ENCODE measurements at places on chromosomes 7 and 10.

DNA sequence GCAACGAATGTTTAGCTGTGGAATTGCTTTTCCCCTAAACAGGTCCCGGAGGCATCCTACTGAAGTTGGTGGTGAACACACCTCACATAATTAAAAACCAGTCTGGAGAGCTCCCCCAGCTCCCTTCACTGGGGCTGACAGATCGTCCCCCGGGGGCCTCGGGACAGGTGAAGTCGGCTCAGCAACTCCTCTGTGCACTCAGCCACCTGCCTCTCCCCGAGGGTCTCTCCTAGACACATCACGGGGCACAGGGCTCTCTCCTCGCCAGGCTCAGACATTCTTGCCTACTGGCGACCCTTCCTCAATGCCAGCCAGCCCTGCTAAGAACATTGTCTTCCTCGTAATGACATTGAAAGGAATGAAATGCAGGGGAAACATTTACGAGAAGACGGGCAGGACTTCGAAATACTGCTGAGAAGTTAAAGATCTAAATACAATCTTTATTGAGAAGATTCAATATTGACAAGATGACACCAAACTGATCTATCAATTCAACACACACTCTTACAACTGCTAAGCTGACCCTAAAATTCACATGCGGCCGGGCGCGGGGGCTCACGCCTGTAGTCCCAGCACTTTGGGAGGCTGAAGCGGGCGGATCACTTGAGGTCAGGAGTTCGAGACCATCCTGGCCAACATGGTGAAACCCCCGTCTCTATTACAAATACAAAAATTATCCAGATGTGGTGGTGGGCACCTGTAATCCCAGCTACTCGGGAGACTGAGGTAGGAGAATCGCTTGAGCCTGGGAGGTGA is 88.1 kb upstream of the DNAAF5 start:
- no peak for DNase-seq

DNA sequence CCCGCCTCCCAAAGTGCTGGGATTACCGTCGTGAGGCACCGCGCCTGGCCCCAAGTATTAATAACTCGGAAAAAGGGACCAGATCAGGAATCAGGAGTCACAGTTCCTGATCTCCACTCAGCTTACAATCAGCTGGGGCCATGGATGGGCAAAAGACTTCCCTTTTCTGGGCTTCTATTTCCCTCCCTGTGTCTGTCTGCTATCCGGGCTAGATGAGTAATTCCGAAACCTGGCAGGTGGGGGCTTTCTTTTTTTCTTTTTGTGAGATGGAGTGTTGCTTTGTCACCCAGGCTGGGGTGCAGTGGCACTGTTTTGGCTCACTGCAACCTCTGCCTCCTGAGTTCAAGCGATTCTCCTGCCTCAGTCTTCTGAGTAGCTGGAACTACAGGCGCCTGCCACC is 11.6 kb downstream of the RPS24 start:
- DNase-seq: no peak

GRCh38 chr7:20216406-20217036 is 663 bp downstream of the MACC1 start:
- DNase-seq: no peak

DNA sequence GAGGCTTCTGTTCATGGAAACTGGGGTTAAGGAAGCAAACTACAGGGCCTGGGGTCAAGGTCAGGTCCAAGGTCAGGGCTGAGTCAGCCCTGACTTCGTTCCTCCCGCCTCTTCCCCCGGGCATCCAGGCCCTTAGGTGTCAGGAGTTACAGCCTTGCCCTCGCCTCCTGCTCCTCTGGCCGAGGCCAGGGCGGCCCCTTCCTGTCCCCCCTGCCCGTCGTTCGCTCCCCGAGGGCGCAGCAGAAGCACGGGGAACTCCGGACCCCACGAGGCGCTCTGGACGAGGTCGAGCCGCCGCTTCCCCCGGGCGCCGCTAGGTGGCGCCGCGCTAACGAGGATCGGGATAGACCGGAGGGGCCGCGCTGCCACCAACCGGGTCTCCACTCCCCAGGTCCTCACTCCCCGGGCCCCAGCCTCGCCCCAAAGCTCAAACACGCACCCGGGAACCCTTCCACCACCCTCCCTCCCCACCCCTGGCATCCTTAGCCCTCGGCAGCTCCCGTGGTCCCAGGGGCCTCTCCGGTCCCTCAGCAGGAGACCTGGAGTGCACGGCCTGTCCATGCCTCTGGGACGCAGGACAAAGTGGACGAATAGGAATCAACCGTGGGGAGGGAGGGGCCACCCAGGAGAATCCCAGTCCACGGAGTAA is 59.2 kb upstream of the MYL10 start:
- DNase-seq: peak; percentile 43

GRCh38 chr7:85289279-85289678 is 102.4 kb upstream of the SEMA3D start:
- DNase-seq: no peak

DNA sequence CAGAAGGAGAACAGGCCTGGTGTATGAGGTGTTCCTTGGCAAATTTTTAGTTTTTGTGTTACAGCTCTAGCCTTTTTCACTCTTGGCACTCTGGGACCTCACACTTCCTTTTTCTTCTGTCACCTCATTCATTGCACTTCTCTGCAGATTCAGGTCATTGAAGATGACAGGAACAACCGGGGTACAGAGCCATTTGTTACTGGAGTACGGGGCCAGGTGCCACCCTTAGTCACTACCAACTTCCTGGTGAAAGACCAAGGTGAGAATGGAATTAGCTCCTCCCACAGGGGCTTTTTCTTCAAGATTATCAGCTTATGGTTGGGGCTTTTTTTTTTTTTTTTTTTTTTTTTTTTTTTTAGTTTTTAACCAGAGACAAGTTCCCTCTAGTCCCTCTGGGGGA is 18.5 kb upstream of the CHCHD1 start:
- no peak for DNase-seq

DNA sequence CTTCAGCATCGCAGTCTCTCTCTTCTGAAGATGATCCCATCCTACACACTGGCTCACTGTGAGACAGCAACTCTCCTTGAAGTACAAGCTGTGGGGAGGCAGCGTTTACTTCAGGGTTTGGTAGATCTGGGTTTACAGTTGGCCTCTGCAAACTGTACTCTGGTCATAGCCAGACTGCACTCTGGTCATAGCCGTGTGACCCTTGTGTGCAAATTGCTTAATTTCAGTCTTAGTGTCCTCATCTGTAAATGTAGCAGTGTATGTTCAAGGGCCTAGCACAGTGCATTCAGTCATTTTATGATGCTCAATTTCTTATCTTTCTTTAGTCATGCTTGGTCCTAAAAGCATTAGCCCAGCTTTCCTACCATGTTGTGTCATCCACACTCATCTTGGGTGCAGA is 188.2 kb downstream of the LRMDA start:
- no peak for DNase-seq

- DNase-seq: no peak
Measured at GRCh38 chr10:47195274-47195885, 104.6 kb upstream of the GDF10 start.

GRCh38 chr7:2805213-2805944 is 38.7 kb downstream of the GNA12 start:
- no peak for DNase-seq

DNA sequence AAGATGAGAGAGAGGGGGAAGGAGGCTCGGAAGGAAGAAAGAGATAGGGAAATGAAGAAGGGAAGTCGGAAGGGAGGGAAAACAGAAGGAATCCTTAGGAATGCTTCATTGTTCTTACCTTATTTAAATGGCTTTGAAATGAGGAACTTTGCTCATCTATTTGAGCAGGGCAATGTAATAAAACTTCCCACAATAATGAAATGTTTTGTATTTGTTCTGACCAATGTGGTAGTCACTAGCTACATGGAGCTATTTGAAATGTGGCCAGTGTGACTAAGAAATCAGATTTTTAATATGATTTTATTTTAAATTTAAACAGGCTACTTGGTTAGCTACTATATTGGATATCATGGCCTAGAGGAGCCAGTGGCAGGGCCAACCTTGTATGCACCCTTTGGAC is 510.6 kb downstream of the HTR7 start:
- no peak for DNase-seq

- no peak for DNase-seq
Measured at GRCh38 chr10:113042868-113043267, 92.8 kb downstream of the TCF7L2 start.

DNA sequence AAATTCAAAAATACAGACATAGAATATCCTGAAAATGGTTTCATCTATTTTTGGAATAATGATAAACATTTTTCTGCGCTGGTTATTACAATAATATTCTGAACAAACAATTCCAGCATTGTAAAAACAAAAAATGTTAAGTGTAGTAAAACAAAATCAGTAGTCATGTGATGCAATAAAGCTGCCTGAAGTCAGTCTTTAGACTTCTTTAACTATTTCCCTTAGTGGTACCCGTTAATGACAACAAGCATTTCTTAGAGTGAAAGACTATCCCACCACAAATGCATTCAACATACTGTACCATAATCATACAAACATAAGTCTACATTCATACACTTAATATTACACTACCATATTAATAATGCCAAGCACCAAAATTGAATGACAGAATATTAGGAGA is 1.6 kb downstream of the SKAP2 start:
- no peak for DNase-seq

GRCh38 chr10:116765648-116766081 is 23.3 kb upstream of the HSPA12A start:
- no peak for DNase-seq

DNA sequence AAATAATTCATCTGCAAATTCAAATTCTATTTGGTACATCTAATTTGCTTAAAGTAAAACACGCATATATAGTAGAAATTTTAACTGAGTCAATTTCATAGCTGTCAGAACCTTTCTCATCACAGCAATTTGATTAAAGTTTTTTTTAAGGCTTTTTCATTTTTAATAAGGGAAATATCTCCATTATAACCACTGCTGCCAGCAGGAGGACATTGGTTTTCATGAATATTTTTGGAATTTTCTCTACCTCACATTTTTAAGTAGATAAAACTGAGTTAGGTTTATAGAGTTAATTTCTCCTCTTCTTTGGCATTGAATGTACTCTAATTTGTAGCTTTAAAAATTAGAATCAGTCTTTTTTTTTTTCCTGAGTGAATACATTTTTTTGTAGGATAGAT is 82.2 kb downstream of the ST7 start:
- no peak for DNase-seq

GRCh38 chr7:90599038-90599437 is 2.9 kb downstream of the CDK14 start:
- no peak for DNase-seq

DNA sequence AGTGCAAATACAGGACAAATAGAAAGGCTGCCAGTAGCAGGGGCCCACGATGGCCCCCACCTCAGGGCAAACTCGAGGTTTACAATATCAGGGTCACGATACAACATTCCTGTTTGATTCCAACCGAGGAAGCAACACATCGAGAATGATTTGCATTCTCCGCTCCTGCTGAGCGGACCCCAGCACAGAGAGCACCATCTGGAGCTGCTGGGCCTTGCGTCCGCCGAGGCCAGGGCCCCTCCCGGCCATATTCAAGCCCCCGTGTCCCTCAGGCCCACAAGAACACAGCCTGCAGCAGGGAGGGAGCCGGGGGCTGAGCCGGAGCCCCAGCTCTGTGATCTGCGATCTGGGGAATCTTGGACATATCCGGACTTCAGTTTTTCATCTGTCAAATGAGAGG is 84.3 kb downstream of the PRKAG2 start:
- DNase-seq: no peak

- DNase-seq: no peak
Measured at GRCh38 chr7:19378345-19378714, 233.1 kb upstream of the FERD3L start.

DNA sequence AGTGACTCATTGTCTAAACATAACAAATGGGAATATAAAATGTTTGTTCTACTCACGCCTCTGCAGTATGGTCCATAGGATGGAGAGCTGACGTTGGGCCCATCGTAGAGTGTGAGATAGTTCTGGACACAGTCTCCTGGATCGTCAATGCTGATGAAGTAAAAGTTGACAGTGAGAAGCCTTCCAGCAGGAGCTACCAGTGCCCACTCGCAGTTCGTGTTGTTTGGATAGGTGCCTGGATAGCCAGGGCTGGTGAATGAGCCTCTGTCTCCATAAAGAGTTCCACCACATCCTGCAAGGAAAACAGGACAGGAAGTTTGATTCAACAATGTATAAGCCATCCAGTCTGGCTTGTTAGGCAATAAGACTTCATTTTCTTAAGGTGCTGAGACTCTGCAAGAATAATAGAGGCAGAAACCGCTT is 79.6 kb downstream of the OR13A1 start:
- no peak for DNase-seq

DNA sequence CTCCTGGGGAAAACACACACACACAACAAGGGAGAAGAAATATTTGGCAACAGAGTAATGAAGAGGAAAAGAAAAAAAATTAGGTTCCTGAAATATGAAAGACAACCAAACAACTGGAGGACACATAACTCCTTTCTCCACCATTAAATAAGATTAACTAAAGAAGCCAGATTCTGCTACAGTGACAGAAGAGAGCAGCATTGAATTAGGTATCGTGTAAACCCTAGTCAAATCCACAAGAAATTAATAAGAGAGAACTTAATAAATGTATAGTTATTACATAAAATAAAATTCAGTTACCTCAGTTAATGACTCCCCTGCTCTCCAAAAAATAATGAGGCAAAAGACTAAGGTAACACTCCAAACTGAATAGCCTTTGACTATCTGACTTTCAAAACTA is 306.7 kb downstream of the CRPPA start:
- no peak for DNase-seq

DNA sequence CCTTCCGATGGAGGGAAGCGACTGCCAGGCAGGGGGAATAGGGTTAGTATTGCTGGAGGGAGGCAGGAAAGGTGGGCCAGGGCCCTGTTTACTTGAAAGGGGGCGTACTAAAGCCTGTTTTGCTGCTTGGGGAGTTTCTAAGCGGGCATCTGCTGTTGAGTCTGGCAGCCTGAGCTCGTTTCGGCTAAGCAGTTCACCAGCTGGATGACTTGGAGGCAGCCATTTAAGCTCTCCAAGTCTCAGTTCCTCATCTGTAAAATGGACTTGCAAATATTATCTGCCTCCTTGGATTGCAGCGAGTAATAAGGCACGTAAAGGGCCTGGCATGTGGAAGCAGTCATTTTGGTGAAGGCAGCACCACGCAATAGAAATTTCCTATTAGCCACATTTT is 44.0 kb downstream of the LDB3 start:
- no peak for DNase-seq

DNA sequence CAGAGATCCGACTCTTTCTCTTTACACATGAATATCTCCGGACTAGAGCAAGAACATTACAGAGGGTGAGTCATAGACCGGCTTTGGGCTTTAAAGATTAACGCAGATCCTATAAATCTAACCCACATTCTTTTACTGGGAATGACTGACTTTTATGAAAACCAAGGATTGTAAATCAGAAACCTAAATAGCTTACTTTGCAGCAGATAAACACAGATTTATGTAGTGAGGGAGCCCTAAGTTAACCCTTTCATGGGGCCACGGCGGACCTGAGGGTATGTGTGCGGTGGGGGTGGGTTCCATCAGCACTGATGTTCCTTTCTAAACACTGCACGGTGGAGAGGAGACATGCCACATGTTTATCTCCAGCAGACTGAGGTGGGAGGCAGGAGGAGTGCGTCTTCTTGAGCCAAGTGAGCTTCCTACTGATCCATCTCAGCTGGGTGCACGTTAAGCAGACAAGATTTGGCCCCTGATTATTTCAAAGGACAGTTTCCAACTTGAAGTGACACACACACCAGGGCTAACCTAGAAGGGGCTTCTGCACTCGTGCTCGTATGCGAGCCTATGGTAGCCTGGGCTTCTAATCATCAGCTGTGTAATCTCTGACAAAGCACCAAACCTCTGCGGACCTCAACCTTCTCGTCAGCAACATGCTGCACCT is 127.6 kb downstream of the WDR11 start:
- DNase-seq: no peak

Measured in stimulated activated CD4-positive, alpha-beta T cell treated with anti-CD3 and anti-CD28 coated beads, TNF-alpha, amount 100 ng/mL, for 1 hour (primary cell).